CD4-positive, alpha-beta T cell (primary cell): ENCODE measurements at places on chromosomes 11 and 22.

DNA sequence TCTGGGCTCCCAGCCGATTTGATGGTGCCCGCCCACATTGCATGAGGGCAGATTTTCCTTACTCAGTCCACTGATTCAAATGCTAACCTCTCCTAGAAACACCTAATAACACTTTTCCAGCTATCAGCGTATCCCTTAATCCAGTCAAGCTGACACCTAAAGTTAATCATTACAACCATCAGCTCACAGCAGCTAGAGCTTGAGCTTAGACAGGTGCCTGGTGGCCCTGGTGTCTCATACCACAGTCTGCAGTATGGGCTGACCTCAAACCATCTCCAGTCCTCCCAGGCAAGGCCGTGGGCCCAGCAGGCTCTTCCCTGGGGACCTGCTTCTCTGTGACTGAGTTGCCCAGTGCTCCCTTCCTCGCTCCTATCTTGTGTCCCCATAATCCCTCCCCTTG lies 174.4 kb upstream of the NECTIN1 start:
- no peak for DNase-seq

DNA sequence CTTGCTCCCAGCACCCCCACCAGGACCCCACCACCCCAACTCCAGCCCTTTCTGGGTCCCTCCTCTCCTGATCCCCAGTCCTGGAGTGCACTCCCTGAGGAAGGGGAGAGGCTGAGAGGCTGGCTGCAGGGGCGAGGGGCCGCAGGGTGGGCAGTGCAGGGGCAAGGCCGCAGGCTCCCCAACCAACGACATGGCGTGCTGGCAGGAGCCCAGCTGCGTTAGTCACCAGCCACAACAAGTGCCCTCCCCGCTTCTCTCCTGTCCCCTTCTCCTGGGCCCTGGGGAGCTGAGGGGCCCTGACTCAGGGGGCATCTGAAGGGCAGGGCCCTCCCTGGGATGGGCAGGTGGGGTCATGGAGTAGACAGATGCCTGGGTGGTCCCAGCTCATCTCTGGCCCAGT lies 2.3 kb downstream of the CABP7 start:
- no peak for DNase-seq

GRCh38 chr11:118321386-118322082 lies 17.0 kb downstream of the CD3E start:
- no peak for DNase-seq

DNA sequence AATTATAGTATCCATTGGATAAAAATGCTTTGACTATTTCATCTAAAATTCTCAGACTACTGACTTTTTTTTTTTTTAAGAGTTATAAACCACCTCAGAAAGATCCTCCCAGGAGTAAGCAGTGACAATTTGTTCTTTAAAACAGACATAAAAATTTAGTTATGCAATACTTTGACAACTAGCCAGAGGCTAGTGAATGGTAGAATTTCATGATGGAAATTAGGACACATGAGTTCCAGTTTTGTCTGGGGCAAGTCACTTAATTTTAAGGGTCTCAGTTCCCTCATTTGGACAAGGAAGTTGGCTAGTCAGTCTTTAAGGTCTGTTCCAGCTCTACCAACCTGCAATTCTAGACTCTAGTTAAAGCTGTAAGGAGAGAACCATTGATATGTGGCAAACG lies 2.9 kb downstream of the IL18 start:
- DNase-seq = no peak

DNA sequence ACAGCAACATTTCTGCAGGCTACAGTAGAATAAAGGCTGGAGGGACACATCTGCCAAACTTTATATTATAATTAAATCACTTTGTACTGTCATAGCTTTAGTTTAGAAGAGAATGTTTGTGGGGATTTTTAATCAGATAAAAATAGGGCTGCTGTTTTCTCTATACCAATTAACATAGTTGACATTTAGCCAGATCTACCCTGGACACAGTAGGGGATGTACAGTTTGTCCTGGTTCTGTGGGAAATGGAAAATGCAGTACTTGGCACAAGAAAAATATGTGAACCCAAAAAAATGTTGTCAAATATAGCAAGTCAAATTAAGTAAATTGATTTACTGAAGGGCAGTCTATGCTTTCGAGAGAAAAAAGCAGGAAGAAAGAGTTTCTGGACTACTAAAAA lies 20.8 kb upstream of the PICALM start:
- DNase-seq = no peak

DNA sequence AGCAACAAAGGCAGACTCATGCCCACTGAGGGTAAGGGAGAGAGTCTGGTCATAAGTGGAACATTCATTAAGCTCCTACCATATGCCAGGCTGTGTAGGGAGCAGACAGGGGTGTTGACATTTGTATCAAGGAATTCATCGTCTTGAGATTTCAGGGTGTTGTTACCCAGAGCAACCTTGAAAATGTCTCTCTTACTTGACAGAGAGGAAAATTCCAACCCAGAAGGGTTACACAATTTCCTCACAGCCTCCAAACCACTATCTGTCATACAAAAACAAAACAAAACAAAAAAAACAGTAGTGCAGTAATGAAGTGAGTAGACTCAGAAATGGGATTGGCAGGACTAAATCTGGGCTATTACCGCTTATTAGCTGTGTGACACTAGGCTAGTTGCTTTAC lies 113.2 kb downstream of the MIAT start:
- no peak for DNase-seq

DNA sequence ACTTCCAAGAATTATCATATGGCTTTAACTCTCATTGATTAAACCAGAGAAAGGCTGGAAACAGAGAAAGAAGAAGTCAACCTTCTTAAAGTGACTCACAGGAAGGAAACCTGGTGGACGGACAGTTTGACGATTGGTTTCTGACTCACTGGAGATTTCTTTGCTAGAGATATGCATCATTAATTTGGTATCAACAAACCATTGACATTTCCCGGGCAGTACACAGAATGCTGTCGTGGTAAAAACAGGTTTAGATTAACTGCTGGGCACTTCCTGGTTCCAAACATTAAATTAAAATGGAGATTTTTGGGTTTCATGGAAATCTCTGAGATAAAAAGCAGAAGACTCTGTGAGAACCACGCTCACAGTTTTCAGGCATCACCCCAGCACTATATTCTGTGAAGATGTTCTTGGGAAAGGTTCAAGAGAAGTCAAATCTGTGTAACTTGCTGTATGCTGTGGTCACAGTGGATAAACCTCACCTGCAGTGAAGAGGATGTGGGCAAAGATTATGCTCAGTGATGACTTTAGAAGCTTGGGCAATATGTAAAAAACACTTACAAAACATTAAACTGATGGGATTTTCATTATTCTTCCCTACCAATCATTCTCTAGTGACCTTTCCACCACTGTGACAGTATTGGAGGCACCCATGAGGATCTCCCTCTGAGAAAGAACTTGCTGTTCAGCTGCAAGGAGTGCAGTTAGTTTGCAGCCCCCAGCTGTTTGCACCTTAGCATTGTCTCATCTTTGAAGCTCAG lies 61.1 kb upstream of the CD44 start:
- peak; percentile 89 for DNase-seq

DNA sequence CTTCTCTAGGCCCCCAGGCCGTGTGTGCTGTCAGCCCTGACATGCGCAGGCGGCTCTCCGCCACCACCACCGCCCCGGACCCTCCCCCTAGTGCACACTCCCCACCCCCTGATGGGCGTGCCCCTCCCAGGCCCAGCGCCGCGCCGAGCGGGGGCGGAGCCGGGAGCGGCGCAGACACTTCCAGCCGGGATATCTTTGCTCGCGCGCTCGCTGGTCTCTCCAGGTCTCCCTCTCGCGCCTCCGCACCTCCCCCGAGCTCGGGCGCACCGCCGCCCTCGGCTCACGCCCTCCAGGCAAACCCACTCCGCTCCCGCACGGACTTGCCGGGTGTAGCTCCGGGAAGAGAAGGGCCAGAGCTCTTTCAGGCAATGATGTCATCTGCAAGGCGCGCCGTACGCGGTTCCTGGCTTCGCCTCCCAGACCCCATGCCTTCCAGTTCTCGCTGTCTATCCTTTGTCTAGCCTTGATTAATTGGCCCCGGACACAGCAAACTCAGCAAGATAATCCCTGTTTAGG lies at the start of gene SCN3B:
SCN3B (minus strand) TSS at position 59 of the 516 bp plus-strand sequence. CDS start 823 bp downstream, outside the sequence.
- DNase-seq = no peak

GRCh38 chr22:49856343-49856742 lies 2.7 kb downstream of the ZBED4 start:
- no peak for DNase-seq

GRCh38 chr11:45879803-45880686 lies 5.4 kb upstream of the MAPK8IP1 start:
- no peak for DNase-seq
